Foreskin fibroblast (primary cell): ENCODE measurements at places on chromosomes 5 and 9.
A peak's percentile ranks its signal among the peaks of the same experiment; 100 is the strongest.

- DNase-seq: no peak
Observed at GRCh38 chr5:21173036-21173435, 1185.0 kb upstream of the CDH18 start.

DNA sequence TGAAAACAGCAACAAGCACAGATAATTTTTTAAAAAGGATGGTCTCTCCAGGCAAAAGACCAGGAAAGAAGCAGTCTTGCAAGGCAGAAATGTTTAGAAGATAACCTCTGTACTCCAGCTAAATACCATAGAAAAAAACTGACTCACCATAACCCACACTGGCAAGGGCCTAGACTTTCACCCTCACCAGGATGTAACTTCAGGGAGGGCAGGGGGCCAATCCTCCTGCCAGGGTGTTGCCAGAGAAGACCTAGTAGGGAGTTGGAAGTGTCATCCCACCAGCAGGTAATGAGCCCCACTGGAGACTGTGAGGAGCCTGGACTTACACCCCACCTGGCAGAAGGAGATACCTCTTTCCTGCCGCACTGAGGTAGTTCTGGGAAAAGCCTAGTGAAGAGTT is 97.6 kb downstream of the PRELID2 start:
- DNase-seq: no peak

- DNase-seq: no peak
Observed at GRCh38 chr5:127369796-127370195, 79.2 kb downstream of the MEGF10 start.

GRCh38 chr9:105639936-105640335 is 22.3 kb upstream of the TAL2 start:
- DNase-seq: no peak

GRCh38 chr5:40332970-40333369 is 346.7 kb upstream of the PTGER4 start:
- no peak for DNase-seq

- DNase-seq: peak; percentile 68
Observed at GRCh38 chr9:8895861-8896224, 1096.3 kb upstream of the DMAC1 start.

- peak; percentile 51 for DNase-seq
Observed at GRCh38 chr9:95507464-95508241, 9.1 kb downstream of the PTCH1 start.

DNA sequence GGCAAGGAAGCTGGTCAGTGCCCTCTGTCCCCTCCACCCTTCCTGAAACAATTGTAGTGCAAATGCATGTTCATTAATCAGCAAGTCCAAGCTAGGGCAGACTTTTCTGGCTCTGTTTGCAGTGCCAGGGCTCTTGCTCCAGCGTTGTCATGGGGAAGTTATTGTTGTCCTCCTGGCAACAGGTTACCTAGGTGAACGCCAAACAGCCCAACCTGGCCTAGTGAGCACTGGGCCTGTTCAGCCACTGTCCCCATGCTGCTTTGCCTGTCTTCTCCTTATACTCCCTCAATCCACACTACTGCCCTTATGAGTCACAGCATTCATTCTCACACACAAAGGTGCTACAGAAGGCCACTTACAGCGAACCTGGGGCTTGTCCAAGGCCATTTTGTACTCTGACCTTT is 34.5 kb upstream of the GLIS3 start:
- DNase-seq: peak; percentile 23

DNA sequence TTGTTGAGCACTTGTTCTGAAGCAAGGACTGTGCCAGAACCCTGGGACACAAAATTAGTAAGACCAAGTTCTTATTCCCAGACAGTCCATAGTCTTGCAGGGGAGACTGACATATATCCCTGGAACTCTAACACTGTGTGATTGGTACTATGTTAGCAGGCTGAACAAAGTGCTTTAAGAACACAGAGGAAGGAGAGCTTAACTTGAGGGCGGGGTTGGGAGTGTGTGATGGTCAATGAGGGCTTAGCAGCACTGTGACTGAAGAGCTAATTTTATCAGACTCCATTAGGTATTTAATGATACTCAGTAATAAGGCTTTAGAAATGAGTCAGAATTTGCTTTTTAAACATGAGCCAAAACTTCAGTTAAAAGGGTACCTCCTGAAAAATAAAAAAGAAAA is 14.9 kb upstream of the SPATA24 start:
- no peak for DNase-seq

DNA sequence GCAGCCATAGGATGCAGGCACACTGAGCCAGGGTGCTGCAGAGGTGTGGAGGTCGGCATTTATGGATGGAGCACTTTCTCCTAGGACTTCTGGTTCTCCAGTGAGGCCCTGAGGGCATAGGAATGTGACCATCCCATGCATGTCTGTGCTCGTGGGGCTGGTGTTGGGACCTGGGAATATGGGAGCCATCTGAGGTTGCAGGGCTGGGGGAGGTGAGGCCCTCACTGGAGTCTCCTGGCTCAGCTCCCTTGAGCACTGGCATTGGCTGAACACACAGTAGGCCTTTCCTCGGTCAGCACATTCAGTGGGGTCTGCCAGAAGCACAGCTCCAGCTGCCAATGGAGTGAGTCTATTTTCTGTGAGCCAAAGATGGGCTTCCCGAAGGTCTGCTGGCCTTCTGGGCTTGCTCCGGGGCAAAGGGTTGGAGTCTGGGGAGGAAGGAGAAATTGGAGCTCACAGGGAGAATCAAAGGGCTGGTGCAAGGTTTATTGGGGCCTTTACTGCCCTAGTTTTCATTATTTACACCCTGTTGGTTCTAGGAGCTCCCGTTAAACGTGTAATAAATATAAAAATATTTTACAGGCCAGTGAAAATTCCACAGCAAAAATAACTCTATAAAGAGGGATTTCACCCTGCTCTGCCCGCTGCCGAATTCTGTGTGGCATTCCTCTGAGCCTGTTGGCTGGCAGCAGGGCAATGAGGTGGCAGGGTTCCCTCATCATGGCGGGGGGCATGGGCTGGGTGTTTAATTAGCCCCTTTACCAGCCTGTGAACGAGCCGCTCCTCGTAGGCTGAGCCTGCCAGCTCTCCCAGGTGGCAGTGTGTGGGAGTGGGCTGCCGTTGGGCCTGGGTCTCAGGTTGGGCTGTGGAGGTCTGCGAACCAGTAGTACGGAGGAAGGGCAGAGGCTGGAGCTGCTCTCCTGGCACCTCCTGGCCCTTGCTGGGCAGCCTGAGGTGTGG is 31.6 kb upstream of the PITX1 start:
- no peak for DNase-seq

GRCh38 chr5:482506-482905 is 39.5 kb downstream of the EXOC3 start:
- DNase-seq: no peak

- peak; percentile 8 for DNase-seq
Observed at GRCh38 chr9:83231039-83231438, 168.1 kb upstream of the RASEF start.

GRCh38 chr5:100852988-100853449 is 50.1 kb downstream of the ST8SIA4 start:
- DNase-seq: no peak

GRCh38 chr5:169944922-169945680 is 35.2 kb downstream of the INSYN2B start:
- no peak for DNase-seq

DNA sequence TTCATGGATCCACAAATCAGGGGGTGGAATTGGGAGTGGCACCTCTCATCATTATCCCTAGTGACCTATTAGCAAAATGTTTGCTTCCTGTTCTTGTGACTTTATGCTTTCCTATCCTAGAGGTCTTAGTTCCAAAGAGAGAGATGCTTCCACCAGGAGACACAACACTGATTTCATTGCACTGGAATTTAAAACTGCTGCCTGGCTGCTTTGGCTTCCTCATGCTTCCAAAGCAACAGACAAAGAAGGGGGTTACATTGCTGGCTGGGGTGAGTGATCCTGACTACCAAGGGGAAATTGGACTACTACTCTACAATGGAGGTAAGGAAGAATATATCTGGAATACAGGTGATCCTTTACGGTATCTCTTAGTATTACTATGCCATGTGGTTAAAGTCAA is 69.2 kb upstream of the SH3GL2 start:
- peak; percentile 4 for DNase-seq

DNA sequence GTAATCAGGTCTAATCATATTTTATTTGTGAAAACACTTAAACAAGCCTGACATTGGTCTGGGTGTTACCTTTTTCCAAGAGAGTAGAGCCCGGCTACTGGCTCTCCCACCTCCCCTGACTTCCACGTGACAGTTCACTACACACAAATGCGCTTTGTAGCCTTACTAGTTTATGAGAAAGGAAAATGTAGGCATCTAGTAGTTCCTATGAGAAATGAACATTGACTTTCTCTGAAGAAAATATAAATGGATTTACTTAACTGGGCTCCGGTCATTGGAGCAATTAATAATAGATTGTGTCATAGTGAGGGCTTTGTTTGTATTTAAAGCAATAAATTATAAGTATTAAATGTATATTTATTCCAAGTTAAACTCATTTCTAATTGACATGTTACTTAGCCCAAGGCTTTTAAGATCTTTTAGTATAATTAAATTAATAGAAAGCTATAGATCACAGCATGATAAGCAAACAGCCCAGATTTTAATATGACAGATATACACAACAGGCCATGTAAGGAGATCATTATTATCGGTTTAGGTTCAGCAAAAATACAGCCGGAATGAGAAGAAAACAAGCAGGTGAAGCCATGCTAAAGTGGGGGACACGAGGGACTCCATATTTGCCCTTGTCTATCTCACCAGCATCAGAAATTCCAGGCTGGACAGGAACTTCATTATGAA is 756.5 kb upstream of the ADAMTS16 start:
- no peak for DNase-seq

- no peak for DNase-seq
Observed at GRCh38 chr5:64838376-64838775, 69.6 kb downstream of the CWC27 start.

- DNase-seq: peak; percentile 72
Observed at GRCh38 chr9:113648586-113648985, 185.1 kb downstream of the RGS3 start.

- DNase-seq: no peak
Observed at GRCh38 chr5:62690421-62690820, 111.8 kb downstream of the LRRC70 start.

GRCh38 chr5:119274030-119274766 is 81.6 kb upstream of the TNFAIP8 start:
- no peak for DNase-seq

GRCh38 chr5:121485281-121485680 is 366.4 kb upstream of the FTMT start:
- DNase-seq: no peak

GRCh38 chr9:80326105-80326504 is 754.3 kb downstream of the TLE4 start:
- no peak for DNase-seq

- peak; percentile 91 for DNase-seq
Observed at GRCh38 chr5:59525957-59526356, 367.6 kb downstream of the PDE4D start.

- no peak for DNase-seq
Observed at GRCh38 chr5:90590-91547, 1.1 kb upstream of the PLEKHG4B start.

DNA sequence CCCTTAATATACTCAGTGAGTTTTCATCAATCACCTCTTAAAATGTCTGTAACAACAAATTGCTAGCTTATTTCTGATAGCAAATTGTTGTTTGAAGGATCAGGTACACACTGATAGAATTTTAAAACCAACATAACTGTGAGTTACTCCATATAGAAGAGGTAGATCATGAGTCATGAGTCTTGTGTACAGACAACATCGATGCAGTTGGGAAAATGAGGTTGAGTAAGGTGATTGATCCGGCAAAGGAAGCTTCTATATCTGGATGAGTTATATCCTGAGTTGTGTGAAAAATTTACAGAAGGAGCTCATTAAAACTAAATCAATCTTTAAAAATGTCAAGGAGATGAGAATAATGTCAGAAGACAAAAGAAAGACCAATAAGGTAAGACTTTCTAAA is 604.6 kb upstream of the RGMB start:
- no peak for DNase-seq

GRCh38 chr9:105333811-105334210 is 89.4 kb downstream of the SLC44A1 start:
- DNase-seq: peak; percentile 35

DNA sequence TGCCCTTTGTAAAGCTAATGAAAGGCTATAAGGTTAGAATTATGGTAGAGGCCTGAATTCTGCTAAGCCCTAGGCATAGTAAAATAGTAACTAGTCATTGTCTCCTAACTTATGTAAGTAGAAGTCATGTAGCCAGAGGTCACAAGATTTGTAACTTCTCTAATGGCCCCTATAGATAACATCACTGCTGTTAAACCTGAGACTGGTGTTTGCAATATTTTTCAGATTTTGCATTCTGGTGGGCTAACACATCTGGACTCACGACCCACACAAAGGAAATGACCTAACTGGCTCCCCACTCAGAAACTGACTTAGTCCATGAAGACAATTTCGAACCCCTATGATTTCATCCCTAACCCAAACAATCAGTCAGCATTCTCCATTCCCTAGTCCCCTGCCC is 37.2 kb upstream of the TTC39B start:
- DNase-seq: no peak

DNA sequence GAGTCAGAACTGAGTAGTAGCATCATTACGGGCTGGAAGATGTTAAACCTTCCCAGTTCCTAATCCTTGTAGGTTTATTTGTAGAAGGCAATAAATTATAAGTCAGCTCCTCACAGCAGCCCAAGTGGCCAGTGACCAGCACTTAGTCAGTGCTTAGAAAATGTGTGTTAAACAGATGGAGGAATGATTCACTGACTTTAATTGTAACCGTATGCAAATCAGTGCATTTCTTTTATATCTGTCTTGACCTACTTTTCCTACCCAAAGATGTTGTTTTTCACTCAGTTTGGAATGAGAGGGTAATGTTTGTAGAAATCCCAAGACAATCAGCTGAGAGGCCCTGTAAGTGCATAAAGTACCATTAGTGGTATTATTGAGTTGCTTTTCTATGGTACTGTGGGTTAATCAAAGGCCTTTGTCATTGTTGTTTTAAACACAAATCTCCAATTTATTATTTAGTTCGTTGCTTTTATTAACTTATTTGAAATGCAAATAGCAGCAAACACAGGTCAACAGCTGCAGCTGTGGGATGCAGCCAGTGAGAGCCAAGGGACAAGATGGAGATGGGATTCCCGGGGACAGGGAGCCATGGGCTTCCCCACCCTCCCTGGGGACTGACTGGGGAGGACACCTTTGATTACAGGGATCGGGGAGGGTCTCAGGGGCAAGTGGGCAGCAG is 49.8 kb downstream of the MAP1B start:
- DNase-seq: peak; percentile 95

DNA sequence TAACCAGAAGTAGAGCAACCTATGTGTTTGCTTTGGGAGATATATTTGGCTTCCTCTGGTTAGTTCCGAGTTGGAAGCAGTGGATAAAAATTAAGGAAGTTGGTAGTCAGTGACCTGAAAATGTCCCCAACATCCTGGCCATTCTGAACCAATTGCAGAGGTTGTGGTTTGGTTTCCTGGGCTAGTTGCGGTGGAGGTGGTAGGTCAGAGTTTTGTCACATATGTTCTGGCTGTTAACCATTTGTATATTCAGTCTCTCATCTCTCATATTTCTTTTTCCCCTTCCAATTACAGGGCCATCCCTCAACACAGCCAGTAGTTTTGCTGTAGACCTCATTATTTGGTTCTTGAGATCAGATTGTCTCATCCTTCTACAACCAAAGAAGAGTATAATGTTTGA is 1026.9 kb downstream of the PTPRD start:
- DNase-seq: no peak

- no peak for DNase-seq
Observed at GRCh38 chr5:17061973-17062470, 125.9 kb upstream of the MYO10 start.
